ENCODE measurements at places on chromosomes 5 and 9. TPM values are rescaled to one million over a fixed set of nuclear protein-coding genes. Genes with fewer than 3 reads are reported as not detected.

GRCh38 chr9:32968101-32969011 is 33.1 kb downstream of the APTX start:
- DNase-seq, result peak; percentile 38

GRCh38 chr5:30147976-30148375 is 1045.5 kb upstream of the CDH6 start:
- DNase-seq, result no peak

Gene CFAP90
- total RNA-seq, result not detected

Gene GRXCR2
- total RNA-seq, result not detected

Gene C1QTNF3
- total RNA-seq, result 1.4 TPM

All from CD8-positive, alpha-beta memory T cell (primary cell).